ENCODE measurements at places on chromosomes 12 and 14.

DNA sequence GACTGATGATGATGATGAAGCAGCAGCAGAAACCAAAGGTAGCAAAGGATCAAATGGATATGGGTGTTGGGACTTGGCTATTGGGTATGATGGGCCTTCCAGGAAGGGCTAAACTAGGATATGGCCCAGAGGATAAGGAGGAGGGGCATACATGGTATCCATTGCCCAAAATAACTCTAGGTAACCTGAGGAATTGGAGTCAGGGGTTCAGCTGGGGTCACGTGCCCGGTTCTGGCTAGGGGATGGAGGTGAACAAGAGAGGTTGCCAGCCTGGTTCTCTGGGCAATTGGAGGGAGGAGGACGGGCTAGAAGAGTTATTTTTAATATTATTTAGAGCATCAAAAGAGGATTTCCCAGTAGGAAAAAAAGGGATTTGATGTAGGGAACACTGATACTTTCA lies 2.7 kb upstream of the ANKRD52 start:
- no peak for DNase-seq

GRCh38 chr14:106021832-106022231 lies 495.4 kb downstream of the TMEM121 start:
- DNase-seq: no peak

DNA sequence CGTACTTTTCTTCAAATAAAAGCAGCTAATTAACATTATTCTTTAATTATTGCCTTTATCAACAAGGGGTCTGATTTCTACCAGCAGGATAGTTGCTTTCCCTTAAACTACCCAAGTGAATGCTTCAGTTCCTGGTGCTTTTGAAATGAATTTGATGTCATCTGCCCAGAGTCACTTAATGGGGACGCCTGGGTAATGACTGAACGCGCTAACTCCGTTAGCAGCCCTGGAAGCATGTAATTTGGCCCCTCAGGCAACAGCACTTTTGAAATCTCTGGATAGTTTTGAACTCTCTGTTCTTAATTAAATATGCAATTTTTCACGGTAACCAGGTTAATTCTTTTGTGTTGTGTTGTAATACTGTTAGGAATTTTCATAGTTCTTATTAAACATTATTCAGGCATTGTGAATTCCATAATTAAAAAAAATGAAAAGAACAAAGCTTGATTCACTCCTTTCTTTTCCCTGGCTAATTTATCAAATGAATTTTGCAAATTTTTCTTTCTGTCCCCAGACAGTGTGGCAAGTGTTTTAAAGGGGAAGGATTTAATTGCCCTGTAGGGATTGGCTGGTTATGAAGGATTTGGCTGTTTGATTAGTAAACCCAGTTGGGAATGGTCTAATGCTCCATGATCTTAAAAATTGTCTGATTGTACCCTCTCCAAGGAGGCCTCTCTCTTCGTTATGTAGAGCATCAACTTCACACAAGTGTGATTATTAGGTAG lies 137.5 kb upstream of the MYL2 start:
- DNase-seq: no peak

- no peak for DNase-seq
These were observed 67.4 kb upstream of the POC1B start for GRCh38 chr12:89593233-89593632.

DNA sequence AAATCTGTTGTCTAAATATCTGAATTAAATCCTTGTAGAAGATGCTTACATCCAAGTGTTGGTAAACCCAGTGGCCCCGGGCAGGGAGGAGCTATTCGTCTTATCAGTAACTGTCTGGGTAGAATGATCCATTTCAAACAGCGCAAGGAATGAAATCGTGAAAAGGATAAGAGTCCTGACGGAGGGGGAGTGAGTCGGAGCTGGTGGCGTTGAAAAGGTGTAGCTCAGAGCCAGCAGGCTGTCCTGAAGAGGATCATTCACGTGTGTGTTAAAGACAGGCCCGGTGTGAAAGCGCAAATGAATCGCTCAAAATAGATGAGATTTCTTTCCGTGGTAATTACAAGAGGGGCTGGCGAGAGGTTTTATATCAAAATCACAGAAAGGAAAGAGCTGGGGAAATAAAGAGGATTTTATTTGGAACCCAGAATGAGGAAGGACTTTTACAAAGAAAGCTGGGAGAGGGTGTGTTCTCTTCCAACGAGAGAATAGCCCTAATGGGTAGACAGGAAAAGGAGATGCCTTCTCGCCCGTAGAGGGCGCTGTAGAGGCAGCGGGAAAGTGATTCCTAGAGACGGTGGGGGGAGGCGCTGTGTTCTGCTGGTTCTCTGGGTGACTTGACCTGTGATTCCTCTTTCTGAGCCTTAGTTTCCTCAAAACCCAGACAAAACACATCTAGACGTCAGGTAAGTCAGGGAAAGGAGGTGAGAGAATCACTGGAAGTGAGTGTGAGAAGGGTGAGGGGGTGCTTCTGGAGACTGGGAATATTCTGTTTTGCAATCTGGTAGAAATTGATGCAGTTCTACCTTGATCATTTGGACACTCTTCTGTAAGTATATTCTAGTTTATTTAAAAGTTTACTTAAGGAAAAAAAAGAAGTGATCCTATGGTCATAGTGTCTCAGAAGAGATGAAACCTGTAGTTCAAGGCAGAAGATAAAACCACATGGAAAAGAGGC lies 39.3 kb downstream of the SRRM4 start:
- DNase-seq: peak; percentile 91

GRCh38 chr14:104423701-104424405 lies 155.7 kb upstream of the C14orf180 start:
- no peak for DNase-seq

DNA sequence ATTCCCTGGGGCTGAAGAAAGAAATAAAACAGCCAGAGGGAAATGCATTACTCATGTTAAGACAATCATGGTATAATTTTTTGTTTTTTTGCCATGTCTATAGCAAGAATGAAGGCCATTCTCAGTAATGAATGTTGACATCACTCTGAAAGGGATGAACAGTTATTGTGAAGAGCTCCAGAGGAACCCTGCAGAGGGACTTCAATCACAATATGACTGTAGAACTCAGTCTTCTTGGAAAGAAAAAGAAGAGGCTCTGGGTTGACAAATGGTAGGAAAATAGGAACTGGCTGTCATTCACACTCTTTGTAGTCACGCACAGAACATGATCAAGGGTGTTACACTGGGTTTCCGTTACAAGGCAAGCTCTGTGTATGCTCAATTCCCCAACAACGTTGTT lies 73.8 kb upstream of the DACT1 start:
- no peak for DNase-seq

DNA sequence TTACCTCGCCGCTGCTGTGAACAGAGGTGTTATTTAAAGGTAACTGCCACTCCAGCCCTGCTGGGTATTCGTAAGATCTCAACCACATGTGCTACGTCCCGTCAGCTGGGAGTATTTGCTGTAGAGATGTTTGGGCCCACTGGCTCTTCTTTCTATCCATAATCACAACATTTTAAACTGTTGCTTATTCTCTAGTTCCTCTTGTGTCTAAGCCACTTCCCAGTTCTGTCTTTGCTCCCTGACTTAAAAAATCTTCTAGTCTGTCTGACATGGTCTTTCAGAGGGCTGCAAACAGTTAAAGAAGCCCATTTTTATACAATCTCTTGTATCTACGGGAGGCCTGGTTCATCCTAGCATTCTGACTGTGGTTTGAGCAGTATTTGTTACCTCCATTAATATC lies 33.2 kb upstream of the HELB start:
- no peak for DNase-seq

DNA sequence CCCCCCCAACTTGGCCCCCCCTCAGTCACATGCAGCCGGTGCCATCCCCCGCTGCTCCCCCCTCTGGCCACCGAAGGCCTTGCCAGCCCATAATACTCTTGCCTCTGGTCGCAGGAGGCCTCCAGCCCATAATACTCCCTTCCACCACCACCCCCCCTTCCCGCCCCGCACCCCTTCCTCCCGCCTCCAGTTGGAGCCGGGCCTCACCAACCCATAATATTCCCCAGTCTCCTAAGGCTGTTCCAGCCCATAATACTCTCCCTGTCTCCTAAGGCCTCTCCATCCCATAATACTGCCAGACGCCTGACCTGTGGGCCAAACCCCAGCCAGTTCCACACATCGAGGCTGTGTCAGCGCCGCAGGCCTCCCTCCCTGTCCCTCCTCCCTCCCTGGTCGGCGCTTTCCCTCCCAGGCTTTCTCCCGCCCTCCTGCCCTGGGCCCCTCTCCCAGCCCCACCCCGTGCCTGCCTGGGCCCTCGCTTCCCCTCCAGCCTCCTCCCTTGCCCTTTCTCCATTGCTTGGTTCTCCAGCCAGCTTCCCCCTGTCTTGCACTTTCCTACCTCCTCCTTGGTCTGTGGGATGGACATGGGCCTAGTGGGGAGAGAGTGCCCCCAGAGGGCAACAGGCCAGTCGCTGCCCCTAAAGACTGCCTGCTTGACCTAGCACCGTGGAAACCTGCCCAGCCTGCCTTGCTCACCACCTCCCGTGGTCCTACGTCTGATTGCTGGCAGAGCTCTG lies 6.8 kb upstream of the CHD4 start:
- peak; percentile 96 for DNase-seq

Data from WERI-Rb-1 (cell line).